Fibroblast of skin of right biceps (primary cell): ENCODE measurements at places on chromosomes 3 and 15.

GRCh38 chr15:45573961-45574629 lies 13.1 kb upstream of the BLOC1S6 start:
- DNase-seq: peak; percentile 15

- no peak for DNase-seq
Measured at GRCh38 chr3:118396491-118396890, 638.2 kb downstream of the IGSF11 start.

- no peak for DNase-seq
Measured at GRCh38 chr3:45214061-45214680, 11.9 kb downstream of the TMEM158 start.

DNA sequence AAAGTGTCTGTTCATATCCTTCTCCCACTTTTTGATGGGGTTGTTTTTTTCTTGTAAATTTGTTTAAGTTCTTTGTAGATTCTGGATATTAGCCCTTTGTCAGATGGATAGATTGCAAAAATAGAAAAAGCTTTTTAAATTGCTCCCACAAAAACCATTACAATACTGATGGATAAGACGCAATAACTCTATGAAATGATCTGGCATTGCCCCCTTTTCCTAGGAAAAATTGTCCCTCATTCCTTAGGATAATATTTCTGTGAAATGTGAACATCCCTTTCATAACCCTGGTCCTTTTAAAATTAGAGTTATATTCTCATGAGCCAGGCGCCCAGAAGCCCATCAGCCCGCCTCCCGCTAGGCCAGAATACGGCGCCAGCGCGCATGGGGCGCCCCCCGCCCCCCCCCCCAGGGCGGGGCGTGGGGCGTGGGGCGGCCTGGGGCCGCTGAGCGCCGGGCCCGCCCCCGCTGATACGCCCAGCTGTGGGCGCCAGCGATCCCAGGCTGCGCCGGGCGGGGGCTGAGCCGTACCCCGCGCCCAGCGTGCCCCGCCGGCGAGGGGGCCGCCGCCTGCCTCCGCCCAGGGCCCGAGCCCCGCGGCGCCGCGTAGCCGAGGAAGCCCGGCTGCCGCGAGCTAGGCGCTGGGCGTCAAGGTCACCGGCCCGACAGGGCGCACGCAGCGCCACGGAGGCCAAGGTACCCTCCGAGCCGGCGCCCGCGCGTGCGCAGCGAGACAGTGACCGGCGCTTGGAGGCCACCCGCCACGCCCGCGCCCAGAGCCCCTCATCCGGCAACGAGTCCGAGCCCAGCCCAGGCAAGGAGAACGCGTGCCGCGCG lies 11.1 kb upstream of the ROPN1B start:
- DNase-seq: no peak

DNA sequence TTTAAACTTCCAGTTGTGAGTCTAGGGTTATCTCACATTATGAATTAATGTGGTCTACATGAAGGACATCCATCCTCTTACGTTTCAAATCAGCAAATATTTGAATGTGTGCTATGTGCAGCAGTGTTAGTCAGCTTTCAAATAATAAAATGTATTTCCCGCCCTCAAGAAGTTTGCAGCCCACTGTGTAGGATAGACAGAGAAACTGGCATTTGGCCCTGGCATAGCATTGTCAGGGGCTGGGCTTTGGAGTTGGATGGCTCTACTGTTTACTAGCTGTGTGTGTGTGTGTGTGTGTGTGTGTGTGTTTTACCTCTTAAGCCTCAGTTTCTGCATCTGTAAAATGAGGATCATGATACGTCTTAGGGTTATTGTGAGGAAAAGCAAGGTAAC lies 400.5 kb upstream of the C2CD4B start:
- DNase-seq: peak; percentile 19

- DNase-seq: no peak
Measured at GRCh38 chr15:32967521-32967920, 227.0 kb downstream of the FMN1 start.

GRCh38 chr3:94647131-94647530 lies 584.3 kb downstream of the NSUN3 start:
- DNase-seq: no peak

DNA sequence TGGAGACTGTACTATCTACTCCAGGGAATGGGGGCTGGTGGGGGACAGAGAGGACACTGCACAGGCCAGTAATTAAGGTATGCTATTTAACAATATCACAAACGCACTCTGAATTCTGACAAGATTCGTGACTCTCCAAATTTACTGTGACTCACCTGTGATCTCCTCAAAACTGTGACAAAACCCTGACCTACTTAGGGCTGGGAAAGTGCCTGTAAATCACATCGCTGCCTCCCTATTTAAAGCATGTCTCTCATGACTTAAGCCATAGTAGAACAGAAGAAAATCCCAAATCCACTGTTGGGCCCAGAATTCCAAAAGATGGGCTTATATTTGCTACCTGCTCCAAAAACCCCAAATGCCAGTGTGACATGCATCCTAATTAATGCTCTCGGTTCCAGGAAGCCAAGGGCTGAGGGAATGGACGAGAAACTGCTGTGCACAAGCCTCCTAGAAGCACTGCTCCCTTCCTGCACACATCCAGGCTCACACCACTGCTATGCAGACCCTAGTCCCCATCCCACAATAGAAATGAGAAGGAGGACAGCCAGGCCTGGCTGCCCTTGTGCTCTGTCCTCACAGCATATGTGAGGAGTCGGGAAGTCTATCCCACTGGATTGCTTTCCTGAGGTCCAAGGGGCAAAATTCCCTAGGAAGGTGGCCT lies 187.7 kb upstream of the CHRNA7 start:
- DNase-seq: no peak

DNA sequence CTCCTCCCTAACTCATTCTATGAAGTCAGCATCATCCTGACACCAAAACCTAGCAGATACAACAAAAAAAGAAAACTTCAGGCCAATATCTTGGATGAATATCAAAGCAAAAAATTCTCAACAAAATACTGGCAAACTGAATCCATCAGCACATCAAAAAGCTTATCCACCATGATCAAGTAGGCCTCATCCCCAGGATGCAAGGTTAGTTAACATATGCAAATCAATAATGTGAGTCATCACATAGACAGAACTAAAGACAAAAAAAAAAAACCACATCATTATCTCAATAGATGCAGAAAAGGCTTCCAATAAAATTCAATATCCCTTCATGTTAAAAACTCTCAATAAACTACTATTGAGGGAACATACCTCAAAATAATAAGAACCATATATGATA lies 306.8 kb upstream of the TMC3 start:
- no peak for DNase-seq

DNA sequence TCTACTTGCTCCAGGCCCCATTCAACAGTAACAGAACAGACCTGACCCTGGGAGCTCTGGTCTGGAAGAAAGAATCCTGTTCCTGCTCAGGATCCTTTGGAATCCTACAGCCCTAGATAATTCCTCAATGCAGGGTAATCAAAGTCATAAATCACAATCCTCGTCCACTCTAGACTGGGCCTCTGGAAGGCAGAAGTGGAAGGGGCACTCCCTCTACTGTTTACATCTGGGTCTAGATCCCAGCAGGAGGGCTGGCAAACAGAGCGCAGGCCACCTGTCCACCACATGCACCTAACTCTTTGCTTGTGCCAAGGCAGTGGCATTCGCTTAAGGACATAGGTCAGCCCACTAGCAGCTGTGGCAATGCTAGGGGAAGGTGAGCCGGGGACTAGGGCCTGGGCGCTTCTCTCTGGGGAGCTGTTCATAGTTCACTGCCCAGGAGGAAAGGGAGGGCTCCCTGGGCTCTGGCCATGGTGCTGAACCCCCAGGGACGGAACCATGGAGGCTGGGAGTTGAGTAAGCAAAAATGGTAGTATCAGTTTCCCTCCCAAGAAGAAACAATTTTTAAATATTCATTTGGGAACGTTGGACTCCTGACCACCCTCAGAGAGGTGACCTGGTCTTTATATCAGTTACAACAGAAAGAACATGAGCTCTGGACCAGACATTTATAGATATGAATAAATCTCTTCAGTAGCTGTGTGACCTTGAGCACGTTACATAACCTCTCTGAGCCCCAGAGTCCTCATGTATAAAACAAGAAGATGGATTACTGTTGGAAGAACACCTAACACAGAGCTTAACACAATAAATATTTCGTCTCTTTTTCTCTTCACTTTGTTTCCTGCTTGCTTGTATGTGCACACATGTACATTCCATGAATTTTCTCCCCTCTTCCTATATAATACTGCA lies 90.2 kb downstream of the NTRK3 start:
- peak; percentile 42 for DNase-seq

GRCh38 chr15:69860921-69861320 lies 236.8 kb downstream of the TLE3 start:
- DNase-seq: no peak
